Smooth muscle cell of the pulmonary artery (primary cell): ENCODE measurements at places on chromosomes 1 and 21. TPM values are rescaled to one million over a fixed set of nuclear protein-coding genes. Genes with fewer than 3 reads are reported as not detected.

TEDDM1 gene
- total RNA-seq: not detected in 2 replicates

LPAR3 gene
- 0.26 and 2.2 TPM in 2 replicates for total RNA-seq

ITLN2 gene
- total RNA-seq: 0.52 and 0.69 TPM in 2 replicates

RGS8 gene
- total RNA-seq: not detected in 2 replicates

DNAI4 gene
- total RNA-seq: 6.9 and 8.1 TPM in 2 replicates

TP73 gene
- total RNA-seq: 0.07 TPM in 1 of 2 replicates, not detected in the other

CD5L gene
- total RNA-seq: not detected in 2 replicates

SYT6 gene
- not detected in 2 replicates for total RNA-seq

HTR6 gene
- 0.07 TPM in 1 of 2 replicates, not detected in the other for total RNA-seq

HYI gene
- 31.5 and 35.6 TPM in 2 replicates for total RNA-seq

IGSF3 gene
- total RNA-seq: 0.26 and 1.6 TPM in 2 replicates

TMEM201 gene
- 4.2 and 7.3 TPM in 2 replicates for total RNA-seq

AADACL4 gene
- not detected in 2 replicates for total RNA-seq

DYNLT4 gene
- total RNA-seq: 0.17 TPM in 1 of 2 replicates, not detected in the other

E2F2 gene
- total RNA-seq: 0.13 and 0.39 TPM in 2 replicates

ZMPSTE24 gene
- total RNA-seq: 64.0 and 84.4 TPM in 2 replicates

GSTM2 gene
- total RNA-seq: 26.5 and 27.1 TPM in 2 replicates

CNR2 gene
- not detected in 2 replicates for total RNA-seq

CZIB gene
- total RNA-seq: 44.7 and 45.0 TPM in 2 replicates

KIAA1614 gene
- 6.9 and 8.8 TPM in 2 replicates for total RNA-seq

GJB3 gene
- total RNA-seq: 0.07 TPM in 1 of 2 replicates, not detected in the other

ZBTB8B gene
- 0.07 TPM in 2 replicates for total RNA-seq

FBLIM1 gene
- total RNA-seq: 121 and 208 TPM in 2 replicates

OR6N2 gene
- not detected in 2 replicates for total RNA-seq

SRSF10 gene
- 60.0 and 72.1 TPM in 2 replicates for total RNA-seq

UBASH3A gene
- total RNA-seq: not detected in 2 replicates

SYDE2 gene
- 5.7 and 6.6 TPM in 2 replicates for total RNA-seq

SMAP2 gene
- 17.3 and 24.0 TPM in 2 replicates for total RNA-seq

SYNC gene
- 44.2 and 97.6 TPM in 2 replicates for total RNA-seq

ARID1A gene
- 29.0 and 31.2 TPM in 2 replicates for total RNA-seq

S100A7A gene
- total RNA-seq: not detected in 2 replicates
